ENCODE measurements at places on chromosomes 16 and 17.

GRCh38 chr17:45292696-45293412, 24.0 kb downstream of the MAP3K14 start:
- no peak for DNase-seq

- peak; percentile 47 for DNase-seq
These were observed 10.6 kb upstream of the CETP start for GRCh38 chr16:56950881-56951771.

DNA sequence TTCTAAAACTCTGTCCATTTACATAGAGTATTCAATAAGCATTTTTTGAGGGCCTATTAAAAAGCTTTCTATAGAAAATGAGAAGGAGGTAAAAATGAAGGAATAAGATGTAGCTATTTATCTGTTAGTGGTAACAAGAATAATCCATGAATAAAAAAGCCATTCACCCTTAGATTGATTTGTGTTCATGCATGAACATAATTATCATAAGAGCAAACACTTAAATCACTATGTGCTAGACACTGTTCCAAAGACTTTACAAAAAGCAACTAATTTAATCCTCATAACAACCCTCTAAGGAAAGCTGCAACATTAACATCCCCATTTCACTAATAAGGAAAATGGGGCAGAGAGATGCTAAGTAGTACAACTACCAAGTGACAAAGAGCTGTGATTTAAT, 6.6 kb downstream of the CCDC47 start:
- no peak for DNase-seq

DNA sequence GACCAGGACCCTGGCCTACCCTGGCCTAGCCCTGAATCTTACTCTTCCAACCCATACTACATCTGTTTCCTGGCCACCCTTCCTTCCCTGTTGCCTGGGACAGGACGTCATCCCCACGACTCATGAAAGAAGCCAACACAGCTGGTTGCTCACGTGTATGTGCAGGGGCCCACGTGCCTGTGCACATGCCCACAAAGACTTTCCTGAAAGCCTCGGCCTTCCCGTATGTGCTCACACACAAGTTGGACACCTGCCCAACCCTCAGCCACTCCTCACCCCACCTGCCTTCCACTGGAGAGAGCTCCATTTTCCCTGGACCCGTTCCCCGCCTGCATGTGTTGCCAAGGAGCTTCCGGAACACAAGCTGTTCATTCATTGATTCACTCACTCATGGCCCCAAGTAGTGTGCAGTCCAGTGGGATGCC, 7.0 kb downstream of the PLXDC1 start:
- DNase-seq: no peak

- no peak for DNase-seq
These were observed 113.3 kb downstream of the UTP18 start for GRCh38 chr17:51373489-51374152.

DNA sequence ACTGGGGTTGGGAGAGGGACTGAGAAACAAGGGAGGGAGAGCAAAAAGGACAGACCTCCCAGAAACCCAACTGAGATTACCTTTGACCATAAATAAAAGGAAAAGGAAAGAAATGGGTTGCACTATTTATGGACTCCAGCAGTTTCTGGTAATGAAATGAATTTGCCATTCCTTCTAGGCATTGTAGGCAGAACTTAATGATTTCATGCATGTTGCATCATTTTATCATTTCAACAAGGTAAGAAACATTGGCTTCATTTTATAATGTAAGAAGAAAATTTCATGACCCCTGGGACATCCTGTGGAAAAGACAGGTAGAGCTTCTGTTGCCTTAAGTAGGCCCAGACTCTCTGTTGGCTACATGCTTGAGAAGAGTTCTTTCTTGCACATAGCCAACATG, 8.2 kb upstream of the CDYL2 start:
- DNase-seq: no peak

DNA sequence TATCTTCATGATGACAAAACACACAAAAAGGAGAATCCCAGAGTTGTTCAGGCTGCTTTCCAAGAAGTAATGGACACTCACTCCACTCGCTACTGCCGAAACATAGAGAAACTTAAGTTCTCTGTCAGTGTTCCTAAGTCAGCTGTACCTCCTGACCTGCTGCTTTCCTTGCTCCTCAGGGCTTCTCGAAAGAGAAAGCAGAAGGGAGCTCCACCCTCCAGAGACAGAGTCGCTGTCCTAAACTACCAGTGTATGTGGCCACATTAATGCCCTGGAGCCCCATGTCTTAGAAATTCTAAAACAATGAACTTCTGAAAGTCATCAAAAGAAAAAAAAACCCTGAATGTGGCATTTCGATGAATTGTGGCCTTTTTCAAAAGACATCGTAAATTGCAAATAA, 390.8 kb upstream of the MON1B start:
- no peak for DNase-seq

DNA sequence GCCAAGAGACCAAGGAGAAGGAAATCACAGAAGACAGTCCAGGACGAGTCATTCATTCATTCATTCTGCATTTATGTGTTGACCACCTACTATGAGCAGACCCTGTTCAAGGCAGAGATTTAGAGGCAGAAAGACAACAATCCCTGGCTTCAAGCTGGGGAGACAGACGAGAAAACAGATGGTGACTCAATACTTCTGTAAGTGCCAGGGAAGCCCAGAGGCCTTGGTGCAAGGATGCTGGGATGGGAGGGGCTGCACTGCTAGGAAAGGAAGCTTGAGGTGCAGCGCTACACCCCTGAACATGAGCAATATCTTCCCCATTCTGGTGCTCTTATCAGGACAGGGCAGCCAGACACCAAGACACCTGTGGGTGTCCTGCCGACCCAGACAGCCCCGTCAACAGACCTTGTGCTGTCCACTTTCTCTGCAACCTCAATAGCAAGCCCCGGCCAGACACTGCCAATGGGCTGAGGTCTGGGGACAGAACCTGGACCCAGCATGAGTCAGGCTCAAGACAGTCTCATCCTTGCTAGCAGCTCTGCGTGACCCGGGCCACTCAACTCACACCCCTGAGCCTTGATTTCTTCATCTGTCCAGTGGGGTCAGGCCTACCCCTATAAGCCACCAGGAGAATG, 163.5 kb downstream of the COPRS start:
- DNase-seq: no peak

GRCh38 chr17:63931981-63932561, at the start of gene CD79B:
Gene CD79B (minus strand): TSS chr17:63932331. CDS start chr17:63932261, 70 bp downstream.
- DNase-seq: peak; percentile 18

- no peak for DNase-seq
These were observed 15.0 kb upstream of the ATP2A3 start for GRCh38 chr17:3979290-3979611.

DNA sequence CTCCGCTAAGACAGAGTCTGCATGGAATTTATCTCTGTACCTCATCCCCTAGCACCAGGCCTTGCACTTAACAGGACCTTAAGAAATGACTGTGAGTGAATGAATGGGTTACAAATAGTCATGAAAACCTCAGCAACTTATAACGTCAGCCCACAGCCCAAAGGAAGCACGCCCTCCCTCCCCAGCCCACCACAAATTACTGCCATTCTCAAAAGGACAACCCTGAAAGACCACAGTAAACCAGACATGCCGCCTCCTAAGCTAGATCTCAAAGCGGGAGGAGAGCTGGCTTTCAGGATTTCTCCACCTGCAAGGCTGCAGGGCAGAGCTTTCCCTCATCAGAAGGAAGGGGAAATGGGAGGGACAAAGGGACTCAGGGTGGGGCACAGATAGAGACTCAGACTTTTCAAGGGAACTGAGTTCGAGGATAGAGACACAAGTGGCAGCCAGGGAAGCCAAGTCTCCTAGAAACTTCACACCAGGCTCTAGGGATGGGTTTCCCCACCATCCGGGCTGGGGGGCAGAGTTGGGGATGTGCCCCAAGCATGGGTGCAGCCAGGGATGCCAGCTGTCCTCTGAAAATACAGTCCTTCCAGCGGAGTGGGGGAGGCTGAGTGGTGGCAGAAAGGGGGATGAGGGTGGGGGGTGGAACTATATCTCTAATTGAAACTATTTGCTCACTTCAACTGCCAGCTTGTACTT, 56.7 kb downstream of the PLXDC1 start:
- peak; percentile 16 for DNase-seq

GRCh38 chr17:14094676-14095601, 25.6 kb downstream of the COX10 start:
- DNase-seq: no peak

GRCh38 chr16:81081014-81081413, 4.0 kb upstream of the C16orf46 start:
- no peak for DNase-seq

DNA sequence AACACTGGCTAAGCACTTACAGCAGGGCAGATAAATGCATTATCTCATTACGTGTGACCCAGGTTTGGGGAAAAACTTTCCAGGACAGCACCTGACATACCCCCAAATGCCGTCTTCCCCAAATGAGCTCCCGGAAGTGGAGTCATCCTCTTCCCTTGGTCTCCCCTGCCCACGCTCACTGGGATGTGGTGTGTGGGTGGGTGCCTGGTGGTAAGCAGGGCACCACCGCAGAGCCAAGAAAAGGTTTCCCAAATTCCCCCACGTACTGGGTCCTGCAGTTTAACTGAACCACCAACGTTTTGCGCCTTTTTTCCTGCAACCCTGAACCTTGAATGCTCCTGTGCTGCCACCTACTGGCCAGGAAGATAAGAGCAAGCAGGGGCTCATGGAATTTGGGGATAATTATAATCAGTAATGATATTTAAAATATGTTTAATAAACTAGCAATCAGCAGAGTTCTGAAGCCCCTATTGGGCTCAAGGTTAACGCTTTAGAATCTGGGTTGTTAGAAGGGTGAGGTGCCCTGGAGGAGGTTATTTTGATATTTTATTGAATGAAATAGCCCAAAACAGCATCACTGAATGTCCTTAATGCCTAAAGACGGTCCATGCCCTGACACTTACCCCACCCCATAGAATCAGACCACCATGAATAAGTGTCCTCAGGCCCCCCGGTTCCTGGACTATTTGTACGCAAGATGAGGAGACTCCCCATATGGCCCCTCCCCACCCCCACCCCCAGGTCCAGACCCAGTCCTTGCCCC, 8.0 kb downstream of the SPPL2C start:
- peak; percentile 18 for DNase-seq

DNA sequence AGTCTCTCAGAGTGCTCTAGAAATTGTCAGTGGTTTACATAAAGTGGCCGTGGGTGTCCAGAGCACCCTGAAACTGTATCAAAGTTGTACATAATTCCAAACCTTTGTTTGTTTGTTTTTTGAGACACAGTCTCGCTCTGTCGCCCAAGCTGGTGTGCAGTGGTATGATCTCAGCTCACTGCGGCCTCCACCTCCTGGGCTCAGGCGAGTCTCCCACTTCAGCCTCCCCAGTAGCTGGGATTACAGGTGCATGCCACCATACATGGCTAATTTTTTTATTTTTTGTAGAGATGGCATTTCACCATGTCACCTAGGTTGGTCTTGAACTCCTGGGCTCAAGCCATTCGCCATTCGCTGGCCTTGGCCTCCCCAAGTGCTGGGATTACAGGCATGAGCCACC, 24.3 kb upstream of the ADGRG1 start:
- no peak for DNase-seq

- DNase-seq: no peak
These were observed 6.5 kb downstream of the EME1 start for GRCh38 chr17:50379351-50380132.

DNA sequence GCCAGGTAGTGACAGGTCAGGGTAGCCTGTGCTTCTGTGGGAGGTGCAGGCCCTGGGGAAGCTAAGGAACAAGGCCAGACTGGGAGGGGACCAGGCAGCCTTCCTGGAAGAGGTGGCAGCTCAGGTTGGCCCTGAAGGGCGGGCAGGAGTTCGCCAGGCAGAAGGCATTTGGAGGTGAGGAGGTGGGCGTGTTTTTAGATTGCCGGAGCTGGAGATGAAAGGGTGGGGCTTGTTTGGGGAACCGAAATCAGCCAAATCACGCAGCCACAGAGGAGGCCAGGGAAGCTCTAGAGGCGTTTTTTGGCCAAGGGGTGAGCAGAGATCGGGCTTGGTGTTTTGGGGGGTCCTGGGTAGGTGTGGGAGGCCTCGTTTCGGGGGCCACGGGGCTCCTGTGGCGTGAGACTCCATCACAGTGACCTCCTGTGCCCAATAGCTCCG, 7.6 kb downstream of the ADCY7 start:
- DNase-seq: no peak

DNA sequence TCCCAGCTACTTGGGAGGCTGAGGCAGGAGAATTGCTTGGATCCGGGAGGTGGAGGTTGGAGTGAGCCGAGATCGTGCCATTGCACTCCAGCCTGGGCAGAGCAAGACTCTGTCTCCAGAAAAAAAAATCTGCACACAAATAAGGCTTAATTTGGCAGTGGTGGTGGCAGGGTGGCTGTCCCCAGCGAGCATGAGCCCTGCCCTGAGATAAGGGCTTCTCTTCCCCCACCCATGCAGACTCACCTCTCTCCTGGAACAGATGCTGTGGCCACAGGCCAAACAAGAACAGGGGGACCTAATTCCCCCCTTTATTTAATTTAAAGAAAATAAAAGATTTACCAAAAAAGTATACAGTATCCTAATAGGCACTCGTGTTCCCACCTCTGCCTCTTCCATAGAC, 157.2 kb downstream of the RAB11FIP4 start:
- DNase-seq: no peak

DNA sequence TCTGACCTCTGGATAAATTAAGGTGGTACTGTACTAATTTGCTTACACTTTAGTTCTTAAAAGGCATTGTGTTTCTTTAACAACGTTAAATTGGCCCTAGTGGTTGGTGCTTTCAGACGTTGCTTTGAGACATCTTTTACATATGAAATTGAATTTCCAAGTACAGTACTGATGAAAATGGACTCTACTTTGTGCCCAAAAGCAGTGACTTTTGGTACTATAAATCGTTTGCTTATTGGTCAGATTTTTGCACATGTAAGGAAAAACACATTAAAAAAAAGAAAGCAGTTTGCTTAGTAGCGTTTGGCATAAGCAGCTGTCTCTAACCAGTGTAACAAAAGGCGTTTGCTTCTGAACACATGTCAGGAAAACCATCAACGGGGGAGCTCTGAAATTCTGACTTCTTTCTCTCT, 139.6 kb downstream of the CDK5R1 start:
- DNase-seq: no peak

GRCh38 chr17:43951750-43952149, 2.0 kb downstream of the PYY start:
- DNase-seq: no peak

All from stimulated activated CD8-positive, alpha-beta memory T cell treated with anti-CD3 and anti-CD28 coated beads, Interleukin-15, amount 100 ng/mL, for 48 hours (primary cell).